ENCODE measurements at places on chromosomes 1 and 21.

GRCh38 chr1:32886004-32886827 is at the start of gene HPCA:
HPCA (plus strand) TSS chr1:32886491; CDS start chr1:32888899, 2,408 bp downstream.
- DNase-seq: peak; percentile 33

DNA sequence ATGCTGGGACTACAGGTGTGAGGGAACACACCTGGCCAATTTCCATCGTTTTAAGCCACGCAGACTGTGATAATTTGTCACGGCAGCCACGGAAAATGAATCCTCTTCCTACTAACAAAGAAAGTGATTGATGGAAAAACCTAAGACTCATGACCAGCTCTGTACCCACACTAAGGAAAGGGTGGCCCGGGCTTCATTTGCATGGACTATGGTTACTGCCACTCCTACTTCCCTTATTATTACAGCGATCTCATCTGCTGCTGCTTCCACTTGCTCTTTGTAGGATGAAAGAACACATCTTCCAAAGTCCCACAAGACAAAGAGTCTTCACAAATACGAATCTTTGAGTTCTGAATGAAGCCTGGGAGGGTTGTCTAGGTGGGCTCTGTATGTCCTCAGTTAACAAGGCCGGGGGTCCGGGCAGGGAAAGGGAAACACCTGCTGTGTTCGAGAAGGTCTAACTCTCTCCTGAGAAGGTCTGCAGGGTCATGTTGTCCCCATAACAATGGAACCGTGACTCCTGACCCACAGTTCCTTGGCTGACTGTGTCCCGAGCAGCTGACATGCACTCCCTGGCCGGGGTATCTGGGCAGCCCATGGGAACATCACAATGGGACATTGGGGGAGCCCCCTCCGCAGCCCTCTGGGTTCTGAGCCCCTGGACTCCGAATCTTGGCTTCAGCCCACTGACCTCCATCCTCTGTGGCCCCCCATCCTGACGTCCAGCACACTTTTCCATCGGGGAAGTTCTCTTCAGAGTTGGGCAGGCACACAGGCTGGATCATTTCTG is 13.3 kb upstream of the TFF1 start:
- DNase-seq: no peak

- DNase-seq: peak; percentile 3
Measured at GRCh38 chr1:169201084-169201619, 94.7 kb downstream of the ATP1B1 start.

DNA sequence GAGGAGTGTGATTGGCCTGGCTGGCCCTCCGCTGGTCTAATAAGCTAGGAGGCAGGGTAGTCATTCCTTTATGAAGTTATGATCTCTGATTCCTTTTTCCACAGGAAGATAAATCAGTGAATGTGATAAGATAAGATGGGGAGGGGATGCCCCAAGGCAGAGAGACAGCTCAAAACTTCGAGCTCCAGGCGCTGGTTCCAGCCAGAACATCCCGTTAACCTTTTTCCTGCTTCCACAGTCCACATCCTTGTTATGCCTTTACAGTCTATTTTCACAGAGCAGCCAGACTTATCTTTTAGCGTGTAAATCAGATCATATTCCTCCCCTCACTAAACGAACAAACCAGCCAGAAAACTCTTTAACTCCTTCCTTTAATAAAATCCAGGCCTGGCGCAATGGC is 38.5 kb upstream of the BMP8B start:
- no peak for DNase-seq

GRCh38 chr1:235758931-235759330 is 107.8 kb downstream of the LYST start:
- no peak for DNase-seq

DNA sequence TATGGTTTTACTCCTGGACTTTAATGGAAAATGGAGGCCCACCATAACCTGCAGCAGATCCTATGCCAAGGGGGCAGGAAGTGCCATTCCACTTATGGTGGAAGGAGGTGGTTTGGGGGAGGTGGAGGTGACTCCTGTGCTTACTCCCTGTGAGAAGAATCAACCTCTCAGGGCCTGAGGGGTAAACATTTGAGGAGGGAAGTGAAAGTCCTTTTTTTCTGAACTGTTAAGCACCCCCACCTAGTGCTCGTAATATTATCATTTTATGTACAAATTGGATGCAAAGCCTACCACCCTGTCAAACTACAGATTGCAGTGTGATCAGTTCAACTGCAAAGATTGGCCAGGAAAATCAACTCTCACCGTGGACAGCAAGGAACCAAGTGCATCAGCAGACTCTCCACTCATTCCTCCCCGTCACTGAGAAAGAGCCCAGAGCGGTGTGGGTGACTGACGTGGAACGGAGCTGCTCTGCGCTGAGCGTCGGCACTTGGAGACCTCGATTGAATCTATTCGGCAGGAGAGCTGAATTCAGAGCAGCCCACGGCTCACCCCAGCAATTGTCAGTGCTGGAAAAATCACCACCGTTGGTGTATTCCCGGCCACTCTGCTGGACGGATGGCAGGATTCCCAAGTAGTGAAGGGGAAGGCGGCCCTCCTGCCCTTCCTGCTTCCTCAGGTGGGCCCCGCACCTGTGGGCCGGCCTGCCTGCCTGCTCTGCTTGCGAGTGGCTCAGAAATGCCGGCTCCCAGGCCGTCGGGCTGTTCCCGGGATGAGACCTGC is 46.8 kb upstream of the COX20 start:
- DNase-seq: no peak

- no peak for DNase-seq
Measured at GRCh38 chr21:35198982-35199732, 150.1 kb upstream of the RUNX1 start.

- DNase-seq: peak; percentile 9
Measured at GRCh38 chr1:17922833-17923232, 167.7 kb downstream of the ACTL8 start.

- no peak for DNase-seq
Measured at GRCh38 chr21:26441149-26441548, 131.9 kb downstream of the CYYR1 start.

- DNase-seq: peak; percentile 64
Measured at GRCh38 chr1:31745096-31745945, 18.8 kb downstream of the ADGRB2 start.

DNA sequence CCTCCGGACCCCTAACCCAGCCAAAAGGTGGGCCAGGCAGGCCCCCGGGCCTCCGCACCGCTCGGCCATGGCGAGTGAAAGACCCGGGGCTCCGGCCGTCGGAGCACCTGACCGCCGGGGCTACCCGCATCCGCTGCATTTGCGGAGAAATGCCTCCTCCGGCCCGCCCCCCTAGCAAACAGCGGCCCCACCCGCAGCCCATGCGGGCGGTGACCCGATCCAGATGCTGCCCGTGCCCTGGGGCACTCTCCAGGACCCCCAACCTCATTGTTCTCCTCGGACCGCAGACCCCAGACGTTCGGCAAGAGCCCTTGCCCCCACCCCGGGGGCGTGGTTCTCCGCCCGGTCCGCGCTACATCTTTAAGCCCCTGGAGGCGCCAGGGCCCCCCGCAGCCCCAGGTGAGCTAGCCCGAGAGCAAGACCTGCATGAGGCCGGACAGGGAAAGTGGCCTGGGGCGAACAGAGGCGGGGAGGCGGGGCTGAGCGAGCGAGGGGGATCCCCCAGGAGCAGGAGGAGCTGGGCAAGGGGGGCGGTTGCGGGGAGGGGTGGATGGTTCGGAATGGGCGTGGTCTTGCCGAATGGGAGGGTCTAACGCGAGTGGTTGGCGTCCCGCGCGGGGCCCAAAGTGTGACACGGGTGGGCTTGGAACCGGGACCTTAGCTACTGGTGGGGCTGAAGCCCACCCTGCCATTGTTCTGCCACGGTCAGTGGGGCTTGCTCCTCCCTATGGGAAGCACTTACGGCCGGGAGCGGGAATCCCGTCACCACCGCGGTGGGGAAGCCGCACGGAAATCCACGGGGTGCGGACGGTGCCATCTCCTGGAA is 6.3 kb upstream of the CRYBG2 start:
- no peak for DNase-seq

DNA sequence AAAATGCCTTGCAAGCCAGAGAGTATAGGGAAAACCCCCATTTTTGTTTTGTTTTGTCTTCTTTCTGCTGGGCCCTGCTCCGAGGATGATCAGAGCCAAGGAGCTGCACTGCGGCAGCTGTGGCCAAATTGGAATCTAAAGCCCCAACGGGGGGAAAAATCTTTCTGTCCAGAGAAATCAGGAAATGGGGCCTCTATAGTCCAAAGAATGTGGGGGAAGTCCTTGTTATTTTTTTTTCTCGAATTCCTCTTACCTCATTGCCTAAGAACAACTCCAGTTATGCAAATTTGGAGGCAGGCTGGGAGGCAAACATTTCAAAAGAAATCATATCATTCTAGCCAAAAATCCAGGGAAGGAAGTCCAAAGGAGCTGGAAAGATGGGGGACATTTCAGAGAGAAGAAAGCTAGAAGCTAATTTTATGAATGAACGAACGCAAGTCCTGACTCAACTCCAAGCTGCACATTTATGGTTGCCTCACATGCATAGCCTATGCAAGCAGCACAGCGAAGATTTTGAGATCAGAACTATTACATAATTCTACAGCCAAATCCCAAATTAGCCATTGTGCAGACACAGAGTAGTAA is 263.2 kb downstream of the KCTD3 start:
- no peak for DNase-seq

GRCh38 chr1:66217021-66217420 is 316.9 kb upstream of the SGIP1 start:
- peak; percentile 95 for DNase-seq

GRCh38 chr1:153597206-153597605 is 15.7 kb downstream of the S100A16 start:
- DNase-seq: peak; percentile 70

DNA sequence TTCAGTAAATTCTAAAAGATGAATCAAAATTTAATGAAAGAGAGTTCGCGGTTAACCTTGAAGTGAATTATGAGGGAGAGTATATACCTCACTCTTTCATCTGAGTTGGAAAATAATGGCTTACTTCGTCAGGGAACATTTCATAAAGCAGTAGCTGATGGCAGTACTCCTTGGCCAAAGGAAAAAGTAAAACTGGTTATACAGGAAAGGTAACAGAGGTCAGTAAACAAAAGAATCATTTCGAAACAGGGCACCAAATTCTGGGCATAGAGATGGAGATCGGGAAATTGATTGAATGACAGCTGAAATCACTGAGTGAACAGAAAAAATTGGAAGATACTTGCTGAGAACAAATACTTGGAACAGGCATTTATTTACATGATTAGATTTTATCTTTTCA is 199.0 kb downstream of the OLFM3 start:
- DNase-seq: no peak

DNA sequence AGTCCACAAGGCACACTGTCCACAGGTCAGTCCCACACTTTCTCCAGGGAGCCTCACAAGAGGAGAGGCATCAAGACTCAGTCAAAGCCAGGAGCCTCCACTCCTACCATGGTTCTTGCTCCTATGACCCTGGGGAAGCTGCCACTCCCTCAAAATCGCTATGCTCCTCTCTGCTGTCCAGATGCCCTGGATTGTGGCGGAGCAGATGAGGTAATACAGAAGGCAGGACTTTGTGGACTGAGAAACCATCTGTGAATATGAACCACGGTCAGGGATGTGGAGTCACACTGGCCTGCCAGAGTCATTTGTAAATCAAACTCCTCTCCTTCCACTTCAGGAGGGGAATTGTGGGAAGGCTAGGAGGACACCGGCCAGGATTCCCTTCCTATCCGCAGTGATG is 20.6 kb downstream of the VWA5B1 start:
- DNase-seq: no peak

DNA sequence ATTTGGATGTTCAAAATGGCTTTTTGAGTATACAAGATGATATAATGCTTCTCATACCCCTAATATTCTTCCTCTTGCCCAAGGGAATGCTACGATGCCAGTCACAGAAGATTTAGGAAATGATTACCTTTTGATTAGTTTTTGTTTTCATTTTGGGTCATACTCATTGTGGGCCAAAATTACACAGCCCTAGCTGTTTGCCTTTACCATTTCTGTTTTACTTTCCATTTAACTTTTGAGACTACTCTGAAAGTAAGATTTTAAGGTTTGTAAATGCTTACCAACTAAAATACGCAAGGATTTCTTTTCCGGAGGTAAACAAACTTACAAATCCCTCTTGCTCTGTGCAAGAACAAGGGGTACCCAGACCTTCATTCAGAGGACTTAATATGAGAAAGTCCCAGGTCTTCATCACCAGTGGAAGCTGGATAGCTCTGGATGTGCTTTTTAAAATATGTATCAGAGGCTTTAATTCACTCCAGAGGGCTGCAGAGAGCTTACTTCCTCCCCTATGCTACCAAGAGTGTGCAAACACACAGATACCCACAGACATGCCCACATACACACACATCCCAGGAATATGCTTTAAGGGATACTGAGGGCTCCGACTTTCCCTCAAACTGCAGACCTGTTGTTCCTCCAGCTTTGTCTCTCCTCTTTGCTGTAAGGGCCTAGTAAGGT is 631.4 kb downstream of the SMYD3 start:
- DNase-seq: no peak

- DNase-seq: no peak
Measured at GRCh38 chr1:118190561-118190960, 5.5 kb upstream of the SPAG17 start.

DNA sequence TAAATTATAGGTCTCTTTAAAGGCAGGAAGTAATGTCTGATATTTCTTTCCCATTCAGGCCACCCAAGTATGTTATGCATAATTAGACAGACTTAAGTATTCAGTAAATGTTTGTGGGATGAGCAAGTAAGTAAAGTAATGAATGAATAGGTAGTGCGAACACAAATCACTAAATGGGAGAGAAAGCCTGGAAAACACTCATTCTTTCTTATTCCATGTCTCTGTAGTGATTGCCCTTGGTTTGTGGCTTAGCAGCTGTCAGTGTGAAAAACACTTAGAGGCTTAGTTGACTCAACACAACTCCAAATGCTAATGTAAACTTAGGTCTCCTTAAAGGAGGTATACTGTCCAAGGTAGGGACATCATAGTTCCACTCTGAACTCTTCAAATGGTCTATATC is 182.5 kb downstream of the ZC3H11B start:
- DNase-seq: no peak

GRCh38 chr1:162310337-162310736 is 66.3 kb downstream of the SPATA46 start:
- DNase-seq: peak; percentile 87

DNA sequence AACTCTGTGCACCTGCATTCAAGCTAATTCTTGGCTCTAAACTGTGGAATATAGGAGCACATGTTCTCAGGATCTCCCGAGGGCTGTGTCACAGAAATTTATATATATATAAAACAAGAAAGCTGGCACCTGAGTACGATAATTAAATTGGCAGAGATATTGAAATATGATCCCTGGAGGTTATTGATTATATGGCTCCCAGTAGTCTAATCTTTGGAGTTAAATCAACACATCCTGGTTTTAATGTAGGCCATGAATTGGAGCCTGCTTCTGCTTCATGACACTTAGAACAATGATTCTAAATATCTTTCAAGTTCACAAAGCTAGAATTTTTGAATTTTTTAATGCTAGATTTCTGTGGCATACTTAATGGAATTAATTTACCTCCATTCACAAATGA is 84.3 kb downstream of the CTH start:
- DNase-seq: no peak

- no peak for DNase-seq
Measured at GRCh38 chr1:7628273-7628672, 142.8 kb upstream of the VAMP3 start.

DNA sequence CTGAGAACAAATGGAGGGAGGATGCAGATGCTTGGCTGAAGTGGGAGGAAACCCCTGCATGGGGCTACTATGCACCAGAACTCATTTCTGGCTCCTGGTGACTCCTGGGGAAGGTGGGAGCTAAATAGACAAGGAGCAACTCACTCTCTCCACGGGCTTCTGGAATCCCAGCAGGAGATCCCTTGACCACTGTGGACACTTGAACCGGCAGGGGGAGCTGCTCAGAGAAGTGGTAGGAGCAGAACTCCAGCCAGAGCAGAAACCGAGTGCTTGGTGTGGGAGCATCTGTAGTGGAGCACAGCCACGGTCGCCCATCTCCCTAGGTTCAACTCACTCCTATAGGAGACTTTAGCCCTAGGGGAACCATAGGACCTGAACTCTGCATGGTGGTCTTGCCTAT is 205.6 kb upstream of the GJB5 start:
- peak; percentile 20 for DNase-seq
